ENCODE measurements at places on chromosomes 1 and 21.

DNA sequence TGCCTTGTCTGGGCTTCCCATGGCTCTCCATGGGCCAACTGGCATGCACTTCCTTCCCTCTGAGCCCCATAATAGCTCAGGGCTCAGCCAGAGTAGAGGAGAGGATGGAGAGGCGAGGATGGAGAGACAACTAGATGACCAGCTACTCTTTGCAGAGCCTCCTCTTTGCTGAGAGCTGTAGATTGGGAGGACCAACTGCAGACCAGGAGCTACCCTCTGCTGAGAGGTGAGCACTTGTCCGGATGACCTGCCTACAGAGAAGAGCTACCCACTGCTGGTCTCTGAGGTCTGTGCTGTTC, 58.0 kb upstream of the ETV3 start:
- no peak for DNase-seq

DNA sequence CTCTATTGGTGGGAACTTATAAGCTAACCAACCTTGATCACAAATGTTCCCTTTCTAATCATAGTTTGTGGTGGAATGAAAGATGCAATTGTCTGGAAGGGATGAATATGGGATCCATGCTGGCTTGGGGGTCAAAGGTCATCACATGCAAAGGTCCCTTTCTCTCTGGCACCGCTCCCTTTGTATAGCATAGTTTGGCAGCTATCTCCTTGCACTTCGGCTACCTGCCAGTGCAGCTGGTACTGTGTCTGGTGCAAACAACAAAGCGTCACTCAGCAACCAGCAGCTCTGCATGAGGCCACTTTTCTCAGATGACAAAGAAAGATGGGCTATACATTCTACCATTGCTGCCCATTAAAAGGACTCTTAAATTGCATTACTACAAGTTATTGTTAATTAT, 188.2 kb upstream of the NFIA start:
- DNase-seq: peak; percentile 75

DNA sequence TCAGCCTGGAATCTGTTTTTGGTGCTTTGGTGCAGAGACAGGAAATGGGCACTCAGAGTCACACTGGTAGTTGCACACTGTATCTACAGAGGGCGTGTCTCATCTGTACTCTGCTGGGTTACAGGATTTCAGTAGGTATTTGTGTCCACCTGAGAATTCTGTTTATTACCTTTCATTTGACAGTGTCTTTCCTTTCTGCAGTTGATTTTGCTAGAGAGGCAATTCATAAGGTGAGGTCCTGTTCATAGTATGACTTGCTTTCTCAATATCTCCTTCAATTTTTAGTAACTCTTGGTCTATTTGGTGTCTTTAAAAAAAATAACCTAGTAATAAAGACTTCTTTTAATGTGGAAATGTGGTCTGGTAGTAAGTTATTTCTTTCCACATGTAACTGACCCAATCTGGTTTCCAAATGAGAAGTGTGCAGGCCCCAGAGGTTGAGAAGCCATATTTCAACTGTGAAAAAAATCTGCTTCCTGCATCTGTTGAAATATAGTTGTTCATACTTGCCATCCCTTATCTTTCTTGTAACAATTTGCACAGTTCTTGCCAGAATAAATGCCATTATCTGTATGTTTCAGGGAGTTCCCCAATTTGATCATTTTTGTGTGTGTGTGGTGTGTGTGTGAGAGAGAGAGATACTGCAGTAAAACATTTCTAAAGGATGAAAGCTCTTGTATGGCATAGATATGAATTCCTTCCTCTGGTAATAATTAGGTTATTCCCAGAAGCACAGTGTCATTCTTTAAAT, 78.4 kb upstream of the DNAJC6 start:
- no peak for DNase-seq

- no peak for DNase-seq
These were observed 10.5 kb upstream of the TAF1A start for GRCh38 chr1:222600281-222600680.

DNA sequence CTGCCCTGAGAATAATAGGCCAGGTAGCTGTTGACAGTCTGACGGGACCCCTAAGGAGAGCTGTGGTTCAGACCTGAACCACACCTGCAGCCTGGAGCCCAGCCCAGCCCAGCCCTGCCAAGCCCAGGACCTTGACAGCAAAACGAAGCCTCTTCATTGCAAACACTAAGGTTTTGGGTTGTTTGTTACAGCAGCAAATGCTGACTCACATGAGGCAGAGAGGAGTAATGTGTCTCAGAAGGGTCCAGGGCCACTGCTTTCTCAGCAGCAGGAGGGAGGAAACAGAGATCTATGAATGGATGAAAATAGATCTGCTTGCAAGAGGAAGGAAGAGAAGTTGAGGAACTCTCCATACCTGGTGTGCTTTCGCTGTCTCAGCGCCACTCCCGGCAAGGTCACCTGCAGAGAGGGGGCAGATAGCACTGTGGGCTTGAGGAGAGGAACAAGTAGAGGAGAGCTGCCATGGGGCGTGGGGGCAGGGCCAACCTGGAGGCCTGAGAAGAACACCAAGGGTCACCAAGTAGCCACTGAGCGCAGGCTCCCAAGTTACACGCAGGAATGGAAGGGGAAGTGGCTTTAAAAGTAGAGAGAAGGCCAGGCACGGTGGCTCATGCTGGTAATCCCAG, 127.2 kb downstream of the ZNF281 start:
- no peak for DNase-seq

DNA sequence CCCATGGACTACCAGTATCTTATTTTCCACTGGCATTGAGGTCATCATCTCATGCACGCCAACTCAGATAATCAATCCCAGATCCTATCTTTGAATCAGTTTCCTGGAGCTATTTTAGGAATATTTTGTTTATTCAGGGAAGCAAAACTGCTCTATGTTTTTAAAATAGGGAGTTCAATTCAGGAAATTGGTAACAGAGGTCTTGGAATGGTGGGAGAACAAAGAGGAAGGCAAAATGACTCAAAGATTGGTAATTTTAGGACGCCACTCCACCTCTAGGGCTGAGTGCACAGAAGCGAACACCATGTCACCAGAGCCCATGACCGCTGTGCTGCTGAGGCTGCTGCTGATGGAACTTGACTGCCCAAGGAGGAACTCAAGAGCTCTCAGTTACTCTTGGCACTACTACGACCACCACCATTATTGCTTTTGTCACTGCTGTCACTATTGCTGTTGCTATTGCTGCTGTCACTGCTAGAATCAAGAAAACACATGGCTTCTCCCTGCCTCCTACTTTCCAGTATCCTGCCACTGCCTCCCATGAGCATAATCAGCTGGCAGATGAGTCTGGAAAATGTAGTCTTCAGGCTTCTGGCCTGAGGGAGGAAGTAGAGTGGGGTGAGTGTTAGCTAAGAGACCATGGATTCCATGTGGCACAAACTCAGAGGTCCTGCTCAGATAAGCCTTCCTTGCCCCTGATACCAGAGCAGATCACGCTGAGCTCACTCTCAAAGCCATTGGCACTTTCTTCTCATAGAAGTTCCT, 71.6 kb upstream of the CNIH3 start:
- no peak for DNase-seq

DNA sequence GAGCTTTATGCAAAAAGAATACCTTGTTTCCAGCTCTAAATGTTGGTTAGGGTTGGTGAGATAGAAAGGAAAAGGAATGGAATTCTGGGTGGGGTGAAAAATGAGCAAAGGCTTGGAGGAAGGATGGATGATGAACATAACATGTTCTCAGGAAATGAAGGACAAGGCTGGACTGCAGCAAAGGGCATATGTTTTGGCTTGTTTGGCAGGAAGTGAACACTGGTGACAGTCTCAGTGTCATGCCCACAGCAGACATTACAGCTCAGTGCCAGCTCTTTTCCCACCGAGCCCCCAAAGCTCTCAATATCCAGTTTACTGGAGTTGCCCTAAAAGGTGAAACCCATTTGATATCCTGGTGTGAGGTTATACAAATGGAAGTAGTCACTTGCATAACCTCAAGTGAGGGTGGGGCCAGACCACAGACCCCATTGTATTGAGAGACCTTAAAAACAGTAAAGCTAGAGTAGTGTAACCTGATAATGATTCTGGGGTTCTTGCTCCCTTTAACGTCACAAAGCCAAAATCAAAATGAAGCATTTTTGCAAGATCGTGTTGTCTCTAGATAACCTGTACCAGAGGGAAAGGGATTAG, 270.6 kb downstream of the NFIA start:
- DNase-seq: no peak

DNA sequence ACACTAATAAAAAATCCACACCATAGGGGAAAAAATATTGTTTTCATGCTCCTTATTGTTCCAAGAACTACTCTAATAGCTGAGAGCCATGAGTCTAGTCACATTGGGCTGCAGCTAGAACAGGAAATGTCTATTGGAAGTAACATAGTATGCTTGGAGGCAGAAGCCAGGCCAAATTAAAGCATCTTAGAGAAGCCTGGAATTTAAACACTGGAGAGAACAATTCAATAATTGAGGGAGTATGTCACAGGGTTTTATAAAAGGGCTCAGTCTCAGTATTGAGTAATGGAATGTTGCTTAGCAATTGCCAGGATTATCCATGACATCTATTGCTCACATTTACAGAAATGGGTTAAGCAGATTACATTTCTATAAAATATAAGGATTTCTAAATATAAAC, 471.3 kb downstream of the LMO4 start:
- DNase-seq: no peak

DNA sequence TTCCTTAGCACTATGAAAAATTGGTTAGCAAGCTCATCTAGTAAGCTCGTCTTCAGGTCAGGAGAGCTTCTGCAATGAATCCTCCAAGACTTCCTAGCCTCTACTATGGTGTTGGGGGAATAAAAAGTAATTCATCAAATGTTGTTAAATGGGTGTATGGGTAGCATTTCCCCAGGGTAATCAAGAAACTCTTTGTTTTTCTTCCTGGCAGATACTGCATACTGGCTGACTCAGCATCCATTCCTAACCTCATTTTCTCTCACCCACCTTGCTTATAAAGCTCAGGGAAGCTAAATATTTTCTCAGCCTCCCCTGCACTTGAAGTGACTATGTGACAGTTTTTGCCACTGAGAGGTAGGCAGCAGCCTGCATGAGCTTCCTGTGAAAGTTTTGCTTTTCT, 83.4 kb downstream of the MAB21L3 start:
- no peak for DNase-seq

GRCh38 chr21:33231526-33231925, 1.8 kb downstream of the IFNAR2 start:
- DNase-seq: no peak

GRCh38 chr1:27856561-27857343, 15.6 kb upstream of the THEMIS2 start:
- no peak for DNase-seq

DNA sequence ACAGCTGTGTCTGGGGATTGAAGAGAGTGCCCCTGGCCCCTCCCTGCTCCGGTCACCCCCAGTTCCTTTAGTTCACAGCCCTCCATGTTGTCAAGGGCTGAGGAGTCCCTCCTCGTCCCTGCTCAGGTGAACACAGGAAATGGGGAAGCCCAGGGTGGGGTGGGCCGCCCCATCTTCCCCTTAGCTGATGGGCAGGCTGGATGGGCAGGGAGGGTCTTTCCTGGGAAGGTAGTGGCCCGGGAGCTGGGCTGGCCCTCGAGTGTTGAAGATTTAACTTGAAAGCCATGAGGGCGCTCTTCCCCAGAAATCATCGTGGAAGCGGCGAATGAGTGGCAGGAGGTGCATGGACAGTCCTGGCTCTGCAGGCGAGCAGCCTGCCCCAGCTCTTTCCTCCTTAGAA, 18.3 kb upstream of the NPHP4 start:
- no peak for DNase-seq

GRCh38 chr21:45308194-45309068, 20.7 kb upstream of the POFUT2 start:
- no peak for DNase-seq

DNA sequence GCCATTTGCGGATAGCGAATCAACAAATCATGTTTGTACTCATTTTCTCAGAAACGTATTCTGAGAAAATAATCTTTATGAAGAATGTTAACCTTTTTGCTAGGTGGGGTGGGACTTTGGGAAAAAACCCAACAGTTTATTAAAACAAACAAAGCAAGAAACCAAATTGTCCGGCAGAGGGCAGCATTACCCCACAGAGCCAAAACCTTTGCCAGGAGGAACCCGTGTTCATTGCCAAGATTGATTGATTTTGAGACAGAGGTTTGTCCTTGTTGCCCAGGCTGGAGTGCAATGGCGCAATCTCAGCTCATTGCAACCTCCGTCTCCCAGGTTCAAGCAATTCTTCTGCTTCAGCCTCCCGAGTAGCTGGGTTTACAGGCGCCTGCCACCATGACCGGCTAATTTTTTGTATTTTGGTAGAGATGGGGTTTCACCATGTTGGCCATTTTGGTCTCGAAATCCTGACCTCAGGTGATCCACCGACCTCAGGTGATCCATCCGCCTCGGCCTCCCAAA, 70.8 kb upstream of the RHOU start:
- peak; percentile 75 for DNase-seq

GRCh38 chr1:226986496-226987178, 46.5 kb downstream of the COQ8A start:
- no peak for DNase-seq

GRCh38 chr1:15354580-15354965, 55.1 kb upstream of the EFHD2 start:
- no peak for DNase-seq

- no peak for DNase-seq
These were observed 64.0 kb upstream of the COA6 start for GRCh38 chr1:234309243-234309597.

- no peak for DNase-seq
These were observed 32.0 kb upstream of the WASF2 start for GRCh38 chr1:27521861-27522431.

GRCh38 chr1:86833461-86834215, 80.3 kb downstream of the SELENOF start:
- peak; percentile 68 for DNase-seq

DNA sequence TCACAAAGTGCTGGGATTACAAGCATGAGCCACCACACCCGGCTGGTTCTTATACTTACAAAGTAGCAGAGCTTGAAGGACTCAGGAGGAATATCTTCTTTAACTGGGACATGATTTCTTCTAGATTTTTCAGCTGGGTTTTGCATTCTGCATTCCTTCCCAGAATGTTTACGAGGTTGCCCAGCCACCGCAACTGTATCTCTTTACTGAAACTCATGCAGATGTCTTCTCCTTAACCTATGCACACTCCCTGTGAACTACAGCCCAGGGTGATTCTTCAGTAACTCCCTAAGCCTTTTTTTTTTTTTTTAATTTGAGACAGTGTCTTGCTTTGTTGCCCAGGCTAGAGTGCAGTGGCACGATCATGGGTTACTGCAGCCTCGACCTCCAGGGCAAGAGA, 8.7 kb upstream of the DOP1B start:
- DNase-seq: no peak

GRCh38 chr1:229661022-229661877, 35.2 kb downstream of the URB2 start:
- peak; percentile 92 for DNase-seq

DNA sequence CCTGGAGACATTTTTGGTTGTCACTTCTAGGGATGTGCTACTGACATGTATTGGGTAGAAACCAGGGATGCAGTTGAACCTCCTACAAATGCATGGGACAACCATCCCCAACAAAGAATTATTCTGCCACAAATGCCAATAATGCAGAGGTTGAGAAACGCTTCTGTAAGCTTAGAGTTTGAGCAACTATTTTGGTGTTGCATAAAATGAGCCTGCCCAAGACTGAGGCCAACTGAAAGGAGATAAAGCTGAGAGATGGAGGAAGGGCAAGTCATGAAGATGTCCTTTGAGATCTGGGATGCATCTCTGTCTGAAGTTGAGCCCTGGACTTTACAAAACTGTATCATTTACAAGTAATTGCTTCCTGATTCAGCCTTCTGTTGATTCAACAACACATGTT, 106.9 kb downstream of the KCNJ15 start:
- no peak for DNase-seq

GRCh38 chr1:117695796-117696490, 90.1 kb downstream of the TENT5C start:
- no peak for DNase-seq

- no peak for DNase-seq
These were observed 43.2 kb upstream of the CD34 start for GRCh38 chr1:207954104-207954503.
